NCI-H1092 (cell line): ENCODE measurements at places on chromosomes 1 and 21.

GRCh38 chr1:27671964-27672749, at the start of gene IFI6:
Gene IFI6 (minus strand): TSS chr1:27672192. CDS start chr1:27669314, 2,878 bp downstream.
- DNase-seq = peak; percentile 91

- DNase-seq = no peak
These were observed 42.7 kb downstream of the SEC16B start for GRCh38 chr1:177927021-177927596.

DNA sequence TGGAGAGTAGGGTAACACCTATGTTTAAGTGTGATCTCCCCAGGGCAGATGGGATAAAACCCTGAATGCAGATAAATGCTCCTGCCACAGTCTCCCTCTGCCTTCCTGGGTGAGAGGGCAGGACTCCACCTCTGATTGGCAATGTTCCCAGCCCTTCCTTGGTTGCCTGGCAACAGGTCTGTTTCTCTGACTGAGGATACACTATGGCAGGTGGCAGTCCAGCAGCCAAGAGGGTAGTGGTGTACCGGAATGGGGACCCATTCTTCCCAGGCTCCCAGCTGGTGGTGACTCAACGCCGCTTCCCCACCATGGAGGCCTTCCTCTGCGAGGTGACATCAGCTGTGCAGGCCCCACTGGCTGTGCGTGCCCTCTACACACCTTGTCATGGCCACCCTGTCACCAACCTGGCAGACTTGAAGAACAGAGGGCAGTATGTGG, at the start of gene DCDC2B:
Gene DCDC2B, plus strand, starts transcription at position 199 of the 438 bp plus-strand sequence. Its CDS starts 5 bp downstream, at position 204.
- DNase-seq = peak; percentile 90

DNA sequence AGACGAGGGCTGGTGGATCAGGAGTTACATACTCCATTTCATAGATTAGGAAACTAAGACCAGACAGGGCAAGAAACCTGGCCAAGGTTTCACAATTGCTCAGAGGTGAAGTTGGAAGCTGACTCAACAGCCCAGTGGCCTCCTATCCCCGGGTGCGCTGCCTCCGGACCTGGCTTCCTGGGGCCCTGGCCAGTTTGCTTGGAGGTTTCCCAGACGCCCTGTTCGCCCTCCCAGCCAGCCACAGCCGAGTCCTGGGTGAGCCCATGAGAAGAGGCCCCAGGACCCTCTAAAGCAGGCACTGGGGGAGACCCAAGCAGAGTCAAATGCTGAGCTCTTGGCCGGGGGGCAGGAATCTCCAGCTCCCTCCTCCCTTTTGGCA, 180.1 kb downstream of the ZBTB18 start:
- no peak for DNase-seq

- no peak for DNase-seq
These were observed 3.9 kb upstream of the CLSPN start for GRCh38 chr1:35773711-35774110.

DNA sequence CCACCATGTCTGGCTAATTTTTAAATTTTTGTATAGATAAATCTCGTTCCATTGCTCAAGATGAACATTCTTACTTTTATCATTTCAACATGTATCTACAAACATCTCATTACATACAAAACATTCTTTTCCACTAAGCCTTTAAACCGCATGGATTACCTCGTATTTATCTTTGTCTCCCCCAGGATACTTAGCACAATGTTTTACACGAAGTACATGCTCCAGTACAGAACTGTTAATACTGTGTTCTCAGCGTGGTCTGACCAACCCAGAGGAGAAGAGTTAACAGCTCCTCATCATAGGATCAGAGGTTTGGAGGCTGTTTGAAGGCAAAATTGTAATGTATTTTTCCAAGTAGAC, 7.4 kb downstream of the PIK3C2B start:
- no peak for DNase-seq

GRCh38 chr1:6603238-6603914, 707 bp upstream of the KLHL21 start:
- no peak for DNase-seq

- no peak for DNase-seq
These were observed 1.6 kb downstream of the IFI44 start for GRCh38 chr1:78651241-78651640.

- peak; percentile 66 for DNase-seq
These were observed at the start of gene ADAR for GRCh38 chr1:154607609-154608396. Gene ADAR (minus strand): TSS chr1:154608186. CDS start chr1:154608006, 180 bp downstream.

DNA sequence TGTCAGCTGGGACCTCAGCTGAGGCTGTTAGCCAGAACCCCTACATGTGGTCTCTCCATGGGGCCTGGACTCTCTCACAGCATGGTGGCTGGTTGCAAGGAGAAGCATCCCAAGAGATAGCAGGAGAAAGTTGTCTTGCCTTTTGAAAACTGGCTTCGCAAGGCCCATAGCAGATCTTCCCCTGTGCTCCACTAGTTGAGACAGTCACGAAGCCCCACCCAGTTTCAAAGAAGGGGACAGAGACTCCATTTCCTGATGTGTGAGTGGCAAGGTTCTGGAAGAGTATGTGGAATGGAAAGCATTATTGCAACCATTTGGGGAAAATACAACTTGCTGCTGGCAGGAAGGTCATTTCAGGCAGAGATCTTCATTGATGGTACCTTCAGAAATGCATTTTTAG, 7.5 kb upstream of the CSRP1 start:
- no peak for DNase-seq

- no peak for DNase-seq
These were observed 18.6 kb downstream of the PIK3CD start for GRCh38 chr1:9670085-9670484.

- DNase-seq = no peak
These were observed 27.3 kb downstream of the ZBTB8OS start for GRCh38 chr1:32622806-32623681.

DNA sequence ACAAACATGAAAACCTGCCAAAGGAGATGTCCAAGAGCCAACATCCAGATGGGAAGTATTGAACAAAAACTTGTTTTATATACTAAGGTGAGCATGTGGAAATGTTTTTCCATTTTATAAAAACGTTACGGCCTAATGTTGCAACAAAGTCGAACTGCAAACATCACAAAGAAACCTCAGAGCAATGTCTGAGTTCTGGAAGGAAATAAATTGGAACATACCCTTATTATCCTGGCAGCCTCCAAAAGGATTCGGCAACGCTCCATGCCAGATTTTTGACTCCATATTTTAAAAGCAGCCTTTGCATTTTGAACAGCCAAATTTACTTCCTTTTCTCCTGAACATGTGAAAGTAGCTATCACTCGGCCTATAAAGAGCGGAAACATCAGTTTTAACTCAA, 3.3 kb downstream of the ALDH9A1 start:
- no peak for DNase-seq

- DNase-seq = no peak
These were observed 354.1 kb upstream of the C1orf87 start for GRCh38 chr1:60427701-60428100.

DNA sequence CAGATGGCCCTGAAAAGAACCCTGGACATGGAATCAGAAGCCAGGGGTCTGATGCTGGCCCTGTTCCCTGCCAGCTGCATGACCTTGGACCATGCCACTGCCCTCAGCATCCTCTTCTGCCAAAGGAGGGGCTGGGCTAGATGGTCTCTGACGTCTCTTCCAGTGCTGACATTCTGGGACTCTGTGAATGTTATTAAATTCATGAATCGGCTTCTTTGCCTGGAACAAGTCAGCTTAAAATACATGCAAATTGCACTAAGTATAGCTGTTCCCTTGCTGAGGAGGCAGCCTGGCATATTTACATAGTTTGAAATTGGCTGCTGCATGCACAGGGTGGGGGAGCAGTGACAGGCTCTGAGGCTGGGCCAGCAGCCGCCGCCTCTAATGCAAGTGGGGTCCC, 23.8 kb downstream of the KCNA2 start:
- no peak for DNase-seq

- DNase-seq = peak; percentile 67
These were observed 1.2 kb downstream of the MAP3K6 start for GRCh38 chr1:27365372-27366112.

DNA sequence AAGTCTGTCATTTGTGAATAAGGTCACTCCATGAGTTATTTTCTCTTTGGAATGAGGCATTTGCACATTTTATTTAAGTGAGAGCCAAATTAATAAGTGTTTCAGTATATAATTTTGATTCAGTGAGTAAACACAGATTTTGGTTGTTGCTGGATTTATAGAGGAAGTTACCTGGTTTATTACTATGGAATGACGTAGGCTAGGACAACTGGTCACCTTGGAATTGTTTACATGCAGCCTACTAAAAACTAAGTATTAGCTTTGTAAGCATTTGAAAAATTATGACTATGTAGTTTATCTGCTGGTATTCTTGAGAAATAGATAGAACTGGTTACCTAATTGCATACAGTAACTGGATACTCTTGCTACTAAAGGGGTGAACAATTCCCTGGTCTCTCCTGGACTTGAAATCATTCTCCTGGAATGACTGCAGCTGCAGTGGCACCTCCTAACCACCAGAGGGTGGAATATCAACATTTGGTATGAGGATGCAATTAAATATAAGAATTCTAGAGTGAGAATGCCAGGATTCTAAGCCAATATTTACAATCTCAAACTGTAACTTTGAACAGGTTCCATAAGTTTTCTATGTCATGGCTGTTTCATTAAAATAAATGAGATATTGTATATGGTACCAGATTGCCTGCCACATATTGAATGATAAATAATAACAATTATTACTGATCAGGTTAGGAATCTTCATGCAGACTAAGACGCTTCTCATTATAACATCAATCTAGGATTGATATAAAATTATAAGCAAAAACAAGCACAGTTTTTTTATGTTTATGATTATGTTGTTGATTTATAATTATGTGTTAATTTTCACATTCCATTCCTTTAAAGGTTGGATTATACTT, 3.5 kb upstream of the KRTAP27-1 start:
- DNase-seq = peak; percentile 33

- no peak for DNase-seq
These were observed 4.8 kb downstream of the SIM2 start for GRCh38 chr21:36703626-36704280.

DNA sequence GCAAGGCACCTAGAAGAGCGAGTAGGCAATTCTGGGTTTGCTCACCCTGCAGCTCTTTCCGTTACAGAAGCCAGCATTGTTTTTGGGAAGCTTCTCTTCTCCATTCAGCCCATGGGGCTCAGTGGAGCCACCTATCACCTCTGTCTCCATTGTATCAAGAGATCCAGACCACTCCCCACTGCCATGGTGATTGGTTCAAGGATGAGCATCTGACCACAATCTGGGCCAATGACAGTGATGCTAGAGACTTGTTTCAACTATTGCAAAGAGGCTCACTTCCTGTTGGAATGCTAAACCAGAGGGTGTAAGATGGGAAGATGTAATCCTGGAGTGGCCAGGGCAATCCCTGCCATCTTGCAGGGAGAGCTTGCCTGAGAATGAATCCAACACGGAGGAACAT, 6.6 kb downstream of the SPATA21 start:
- no peak for DNase-seq

DNA sequence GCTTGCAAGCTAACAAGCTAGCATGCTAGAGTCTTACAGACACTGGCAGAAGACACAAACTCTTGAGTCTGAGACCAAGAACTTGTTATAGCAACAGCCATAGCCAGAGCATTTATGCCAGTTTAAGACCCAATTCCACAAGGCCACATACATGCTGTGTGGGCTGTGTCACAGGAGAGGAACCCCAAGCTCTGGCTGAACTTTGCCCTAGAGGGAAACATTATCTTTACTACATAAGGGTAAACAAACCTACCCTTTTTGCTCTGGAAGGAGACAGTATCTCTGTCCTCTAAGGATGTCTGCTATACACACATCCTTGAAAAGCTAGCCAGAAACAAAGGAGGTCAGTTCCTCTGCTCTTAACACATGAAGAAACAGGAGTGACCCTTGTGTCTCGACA, 70.3 kb downstream of the HSF2BP start:
- DNase-seq = no peak

GRCh38 chr1:153341431-153341934, 7.2 kb downstream of the PGLYRP4 start:
- no peak for DNase-seq

- no peak for DNase-seq
These were observed 454.0 kb upstream of the C1orf87 start for GRCh38 chr1:60527567-60527966.

DNA sequence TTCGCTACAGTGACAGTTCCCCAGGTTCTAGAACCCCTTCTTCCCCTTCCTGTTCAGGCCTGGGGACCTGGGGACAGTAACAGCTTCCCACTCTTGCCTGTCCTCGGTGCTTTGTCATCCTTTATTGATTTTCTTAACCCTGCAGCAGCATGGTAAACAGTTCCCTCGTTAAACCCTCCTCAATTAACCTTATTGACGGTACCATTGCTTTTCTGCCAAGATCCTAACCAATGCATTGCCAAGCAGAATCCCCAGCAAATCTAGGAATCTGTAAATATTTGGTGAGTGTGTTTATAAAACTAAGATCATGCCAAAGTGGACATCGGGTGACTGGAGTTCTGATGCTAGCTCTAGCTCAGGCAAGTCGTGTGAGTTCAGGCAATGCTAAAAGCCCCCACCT, 99.6 kb upstream of the KAZN start:
- peak; percentile 33 for DNase-seq

DNA sequence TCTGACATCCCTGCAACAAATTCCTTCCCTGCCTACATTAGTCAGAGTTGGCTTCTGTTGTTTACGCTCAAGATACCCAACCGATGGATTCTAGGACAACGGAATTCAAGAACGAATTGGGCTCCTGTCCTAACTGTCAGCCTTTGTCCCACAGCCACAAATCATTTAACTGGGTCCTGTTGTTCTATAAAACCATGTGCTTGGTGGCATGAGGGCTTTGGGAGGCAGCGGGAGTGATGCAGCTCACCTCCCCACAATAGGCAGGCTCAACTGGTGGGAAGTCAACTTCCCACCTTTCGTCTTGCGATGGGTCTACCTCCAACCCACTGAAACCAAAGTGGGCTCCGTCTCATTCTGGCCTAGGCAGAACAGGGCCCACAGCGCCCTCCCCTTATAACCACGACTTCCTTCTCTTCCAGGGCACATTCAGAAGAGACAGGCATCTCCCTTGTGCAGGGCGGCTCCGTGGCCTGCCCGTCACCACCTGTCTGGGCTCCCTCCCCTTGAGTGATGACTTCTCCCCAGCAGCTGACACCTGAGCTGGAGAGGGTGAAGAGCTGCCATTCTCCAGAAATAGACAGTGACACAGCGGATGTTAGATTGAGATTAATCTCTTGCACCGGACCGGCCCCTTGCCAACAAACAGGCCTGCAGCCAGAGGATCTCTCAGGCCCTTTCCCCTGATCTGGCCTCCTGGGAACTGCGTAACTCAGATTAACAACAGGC, 26.5 kb downstream of the LRRC38 start:
- no peak for DNase-seq

- DNase-seq = no peak
These were observed 99.0 kb upstream of the SOD1 start for GRCh38 chr21:31560479-31560878.

- peak; percentile 16 for DNase-seq
These were observed 116.9 kb upstream of the NGF start for GRCh38 chr1:115454837-115455511.

GRCh38 chr21:41845310-41846032, 33.7 kb downstream of the PRDM15 start:
- DNase-seq = no peak

GRCh38 chr1:7325254-7325653, 445.8 kb upstream of the VAMP3 start:
- no peak for DNase-seq
